ENCODE measurements at places on chromosomes 12 and 14.
A peak's percentile ranks its signal among the peaks of the same experiment; 100 is the strongest.

- peak; percentile 21 for DNase-seq
These were observed 74.0 kb upstream of the MDM1 start for GRCh38 chr12:68406134-68406576.

- no peak for DNase-seq
These were observed 8.2 kb upstream of the SMUG1 start for GRCh38 chr12:54197010-54197409.

GRCh38 chr12:65536876-65537681 is 258.6 kb downstream of the MSRB3 start:
- no peak for DNase-seq

GRCh38 chr12:115572440-115572839 is 705.1 kb downstream of the MED13L start:
- no peak for DNase-seq

DNA sequence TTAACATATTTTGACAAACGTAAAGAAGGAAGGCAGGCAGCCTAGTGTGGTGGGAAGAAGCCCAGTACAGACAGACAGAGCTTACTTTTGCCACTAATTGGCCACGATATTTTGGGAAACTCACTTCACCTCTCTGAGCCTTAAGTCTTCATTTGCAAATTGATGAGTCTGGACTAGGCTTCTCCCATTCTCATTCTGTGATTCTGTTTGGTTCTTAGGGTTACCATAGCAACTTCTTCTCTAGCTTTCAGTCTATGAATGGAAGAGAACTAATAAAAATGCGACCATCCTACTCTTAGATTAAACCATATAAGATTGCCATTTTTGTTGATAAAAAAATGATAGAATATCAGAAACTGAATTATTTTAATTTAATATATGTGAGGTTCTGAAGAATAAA is 210.5 kb downstream of the SNAPC1 start:
- DNase-seq = no peak

GRCh38 chr12:109709401-109709991 is 4.1 kb upstream of the FAM222A start:
- no peak for DNase-seq

- DNase-seq = no peak
These were observed 77.4 kb downstream of the KIF26A start for GRCh38 chr14:104215706-104216334.

Data from common myeloid progenitor, CD34-positive (primary cell).